ENCODE measurements at places on chromosomes 11 and 22.

GRCh38 chr11:109785714-109786113 is 307.5 kb upstream of the ZC3H12C start:
- DNase-seq: no peak

GRCh38 chr11:34585304-34585734 is 35.6 kb upstream of the EHF start:
- DNase-seq: no peak

DNA sequence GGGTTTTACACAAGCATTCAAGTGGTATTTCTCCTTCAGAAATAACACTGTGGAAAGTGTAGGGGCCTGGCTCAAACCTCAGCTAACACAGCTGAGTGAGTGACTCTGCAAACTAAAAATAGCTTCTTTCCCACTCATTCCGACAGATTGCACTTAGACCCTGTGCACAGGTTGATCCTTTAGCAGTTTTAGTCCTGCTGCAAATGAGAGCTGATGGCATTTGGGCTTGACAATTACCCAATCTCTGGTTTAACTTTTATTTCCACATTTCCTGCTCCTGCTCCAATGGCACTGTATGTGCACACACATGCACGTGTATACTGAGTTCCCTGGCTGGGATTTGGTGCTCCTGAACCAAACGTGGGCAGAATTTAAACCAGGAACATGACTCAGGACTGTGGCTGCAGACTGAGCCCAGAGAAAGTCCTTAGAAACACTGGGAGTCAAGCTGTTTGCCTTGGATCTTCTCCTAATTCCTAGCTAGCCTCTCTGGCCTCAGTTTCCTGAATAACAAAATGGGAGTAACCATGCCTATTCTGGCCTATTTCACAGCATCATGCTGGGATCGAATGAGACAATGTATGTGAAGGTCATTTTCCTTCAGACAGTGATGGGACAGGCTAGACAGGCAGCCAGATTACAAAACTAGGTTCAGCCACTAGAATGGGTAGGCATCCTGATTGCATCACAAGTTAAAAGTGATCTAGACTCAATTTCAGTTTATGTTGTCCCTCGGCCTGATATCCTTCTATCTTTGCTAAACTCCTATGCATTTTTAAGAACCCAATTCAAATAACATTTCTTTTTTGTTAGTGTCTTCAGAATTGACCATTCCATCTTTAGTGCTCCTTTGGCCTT is 58.2 kb downstream of the SERGEF start:
- DNase-seq: no peak

- no peak for DNase-seq
These were observed 411 bp upstream of the KIRREL3 start for GRCh38 chr11:127000981-127001380.

GRCh38 chr22:31250740-31251600 is 38.9 kb downstream of the LIMK2 start:
- DNase-seq: no peak

DNA sequence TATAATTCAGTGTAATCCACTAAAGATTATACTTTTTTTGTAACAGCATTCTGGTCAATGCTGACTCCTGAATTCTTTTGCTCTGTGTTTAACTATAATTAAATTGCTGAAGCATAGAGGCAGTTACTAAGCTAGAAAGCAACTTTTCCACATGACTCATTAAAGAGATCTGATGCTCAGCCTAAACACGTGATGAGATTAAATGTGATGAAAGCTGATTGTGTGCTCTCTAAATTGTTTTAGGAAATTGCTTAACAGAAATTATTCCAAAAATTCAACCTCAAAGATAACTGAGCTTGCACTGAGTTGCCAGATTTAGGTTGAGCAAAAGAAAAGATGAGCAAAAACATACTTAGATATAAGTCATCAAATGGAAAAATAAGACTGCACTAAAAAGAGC is 1033.6 kb downstream of the FAM181B start:
- DNase-seq: no peak

- DNase-seq: no peak
These were observed 1071.4 kb downstream of the JRKL start for GRCh38 chr11:97461044-97461880.

- DNase-seq: no peak
These were observed 3.6 kb downstream of the INCENP start for GRCh38 chr11:62127426-62127825.

DNA sequence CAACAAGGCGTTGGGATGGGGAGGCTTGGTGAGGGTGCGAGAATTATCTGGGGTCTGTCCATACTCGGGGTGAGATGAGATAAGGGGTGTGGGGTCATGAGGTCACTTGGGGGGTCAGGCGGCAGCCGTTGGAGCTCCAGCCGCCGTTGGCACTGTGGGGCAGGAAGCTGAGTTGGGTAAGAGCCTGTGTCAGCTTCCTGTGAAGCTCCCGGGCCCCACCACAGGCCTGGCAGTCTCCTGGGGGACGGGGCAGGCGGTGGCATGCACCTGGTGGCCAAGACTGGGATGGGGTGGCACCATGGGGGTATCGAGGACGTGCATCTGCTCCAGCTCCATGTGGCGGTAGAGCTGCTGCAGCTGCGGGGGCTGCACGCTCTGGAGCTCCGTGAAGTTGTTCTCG is 7.1 kb upstream of the MYBPC3 start:
- DNase-seq: no peak

DNA sequence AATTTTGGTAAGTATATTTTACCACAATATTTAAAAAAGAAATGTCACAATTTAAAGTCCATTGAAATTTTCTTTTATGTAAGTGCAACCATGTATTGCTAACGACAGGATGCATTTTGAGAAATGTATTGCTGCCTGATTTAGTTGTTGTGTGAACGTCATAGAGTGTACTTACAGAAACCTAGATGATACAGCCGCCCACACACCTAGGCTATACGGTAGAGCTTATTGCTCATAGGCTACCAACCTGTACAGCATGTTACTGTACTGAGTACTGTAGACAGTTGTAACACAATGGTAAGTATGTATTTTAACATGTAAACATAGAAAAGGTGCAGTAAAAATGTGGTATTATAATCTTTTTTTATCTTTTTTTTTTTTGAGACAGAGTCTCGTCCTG is 48.1 kb downstream of the CBL start:
- no peak for DNase-seq

DNA sequence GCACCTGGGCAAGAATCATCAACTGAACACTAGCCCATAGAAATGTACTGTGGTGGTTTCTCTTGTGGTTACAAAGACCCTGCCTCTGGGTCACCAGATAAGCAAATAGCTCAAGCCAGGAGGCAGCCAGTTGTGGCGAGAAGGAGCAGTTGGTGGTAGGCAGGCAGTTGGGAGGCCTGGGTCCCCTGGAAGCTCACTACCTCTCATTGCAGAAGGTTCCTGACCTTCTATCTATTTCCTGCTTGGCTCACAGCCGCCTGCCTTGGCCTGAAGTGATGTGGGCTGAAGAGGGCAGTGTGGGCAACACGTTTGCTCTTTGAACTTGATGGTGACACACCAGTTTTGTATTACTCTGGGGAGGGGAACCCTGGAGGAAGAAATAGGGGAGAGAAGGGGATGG is 34.7 kb downstream of the NECTIN1 start:
- no peak for DNase-seq

GRCh38 chr11:47886096-47886495 is 37.9 kb upstream of the NUP160 start:
- no peak for DNase-seq

DNA sequence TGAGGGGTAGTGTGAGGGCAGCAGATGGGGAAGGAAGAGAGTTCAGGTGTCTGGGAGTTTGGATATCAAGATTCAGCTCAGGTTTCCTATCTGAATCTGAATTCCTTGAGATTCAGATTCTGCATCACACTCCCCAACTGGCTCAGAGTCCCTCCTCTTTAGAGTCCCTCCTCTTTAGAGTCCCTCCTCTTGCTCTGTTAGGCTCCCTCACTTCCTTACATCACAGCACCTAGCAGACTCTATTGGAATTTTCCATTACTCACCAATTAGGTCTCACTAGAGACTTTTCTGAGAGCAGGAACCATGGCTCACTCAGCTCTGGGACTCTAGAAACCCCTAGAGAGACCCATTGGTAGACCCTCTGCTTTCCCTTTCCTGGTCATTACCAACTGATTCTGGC is 303.4 kb upstream of the SYN3 start:
- DNase-seq: no peak

DNA sequence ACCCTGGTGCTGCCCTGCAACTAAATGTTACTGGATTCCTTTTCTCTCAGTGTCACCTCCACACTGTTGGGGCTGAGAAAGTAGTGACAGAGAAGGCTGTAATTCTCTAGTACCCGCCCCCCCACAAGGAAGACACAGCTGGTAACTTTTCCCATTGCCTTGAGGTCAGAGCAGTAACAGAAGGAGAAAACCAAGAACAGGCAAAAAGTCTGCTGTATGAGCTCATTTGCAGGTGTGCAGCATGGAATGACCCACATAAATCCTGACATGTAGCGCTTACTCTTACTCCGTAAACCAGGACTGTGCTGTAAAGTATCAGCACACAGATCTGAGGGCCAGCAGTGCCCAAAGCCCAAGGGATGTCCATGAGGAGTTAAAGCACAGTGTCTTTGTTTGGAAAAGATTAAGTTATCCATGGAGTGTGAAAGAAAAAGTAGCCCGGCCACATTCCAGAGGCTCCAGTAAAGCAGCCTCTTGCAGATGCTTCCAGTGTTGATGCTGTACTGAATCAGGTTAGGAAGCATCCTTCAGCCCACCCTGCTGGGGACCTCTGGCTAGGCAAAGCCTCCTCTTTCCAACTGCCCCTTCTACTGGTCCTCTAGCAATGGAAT is 120.7 kb downstream of the PLEKHA7 start:
- no peak for DNase-seq

DNA sequence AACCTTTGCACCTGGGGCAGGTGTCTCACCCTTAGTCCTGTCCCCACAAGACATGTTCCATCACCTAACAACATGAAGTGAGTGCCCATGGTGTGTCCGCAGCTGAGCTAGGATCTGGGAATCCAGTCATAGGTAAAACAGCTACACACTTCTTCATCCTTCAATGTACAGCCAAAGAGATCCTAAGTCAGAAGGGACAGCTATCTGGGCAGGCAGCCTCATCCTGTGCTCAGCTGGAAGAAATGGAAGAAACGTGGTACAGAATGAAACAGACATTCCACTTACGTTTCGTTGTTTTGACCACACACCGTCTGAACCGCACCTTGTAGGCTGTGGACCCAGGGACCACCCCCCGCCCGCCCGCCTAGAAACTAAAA is 30.8 kb downstream of the PDGFB start:
- DNase-seq: no peak

DNA sequence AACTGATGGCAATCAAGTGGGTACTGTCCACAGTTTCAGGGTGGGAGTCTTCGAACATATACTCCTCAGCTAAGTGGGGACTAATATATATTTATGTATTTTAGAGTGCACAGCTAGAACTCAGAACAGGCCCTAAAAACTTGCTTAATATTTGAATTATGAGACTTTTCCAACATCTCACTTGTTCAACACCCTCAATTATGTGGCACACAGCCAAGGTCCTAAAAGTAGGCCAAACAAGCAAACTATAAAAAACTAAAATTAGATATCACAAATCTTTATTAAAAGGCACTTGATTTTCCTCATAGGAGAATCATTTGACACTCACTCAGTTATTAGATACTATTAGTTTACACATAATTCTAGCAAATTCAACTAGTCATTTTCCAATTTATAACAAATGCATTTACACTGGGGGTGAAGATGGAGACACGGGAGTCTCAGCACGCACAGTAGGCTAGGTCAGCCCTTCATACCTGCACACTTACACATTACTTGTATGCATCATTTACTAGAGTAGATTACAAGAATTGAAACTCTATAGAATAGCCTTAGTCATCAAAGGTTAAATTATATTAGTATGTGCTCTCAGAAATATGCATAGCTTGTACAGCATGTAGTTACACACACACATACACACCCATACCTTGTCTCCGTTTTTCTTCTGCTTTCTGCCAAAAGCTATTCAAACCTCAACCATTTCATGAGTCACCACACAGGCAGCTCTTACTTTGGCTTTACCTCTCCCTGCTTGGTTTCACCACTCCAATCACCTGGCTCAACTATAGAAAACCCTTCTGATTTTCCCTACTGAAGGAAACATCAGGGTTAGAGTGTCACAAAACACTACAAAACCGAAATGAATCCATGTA is 171.5 kb downstream of the SBF2 start:
- no peak for DNase-seq

DNA sequence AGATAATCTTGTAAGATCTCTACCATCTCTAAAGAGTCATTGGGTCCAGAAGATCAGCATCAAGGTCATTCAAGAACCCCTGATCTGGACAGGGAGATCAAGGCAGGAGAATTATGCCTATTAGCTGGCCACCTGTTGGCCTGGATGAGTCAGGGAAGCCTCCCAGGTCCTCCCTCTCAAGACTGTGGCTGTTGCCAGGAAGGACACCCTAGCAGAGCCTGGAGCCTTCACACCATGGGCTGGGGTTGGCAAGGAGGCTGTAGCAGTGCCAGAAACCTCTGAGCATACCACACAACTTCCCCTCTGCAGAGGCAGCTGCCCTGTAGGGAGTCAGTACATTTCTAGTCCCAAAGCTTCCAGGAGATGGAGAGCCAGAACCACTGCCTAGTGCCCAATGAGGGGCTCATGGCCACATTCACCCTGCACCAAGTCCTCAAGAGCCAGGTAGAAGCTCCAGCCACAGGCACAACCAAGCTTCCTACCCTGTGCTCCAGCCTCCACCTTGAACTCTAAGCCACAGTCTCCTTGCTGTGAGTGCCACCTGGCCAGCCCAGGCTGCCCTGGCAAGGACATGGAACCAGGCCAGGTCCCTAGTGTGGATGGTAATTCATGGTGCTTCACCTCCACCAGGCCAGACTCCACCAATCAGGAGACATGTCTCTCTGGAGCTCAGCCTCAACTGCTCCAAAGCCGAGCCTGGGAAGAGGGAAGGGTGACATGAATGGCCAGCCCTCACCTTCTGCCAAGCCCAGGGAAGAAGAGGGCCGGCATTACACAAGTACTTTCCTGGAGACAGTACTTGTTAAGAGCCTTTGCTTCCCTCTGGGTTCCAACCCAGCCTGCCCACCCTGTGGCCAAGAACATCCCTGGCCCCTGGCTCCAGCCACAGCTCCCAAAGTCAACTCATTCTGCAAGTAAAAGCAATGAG is 124.3 kb downstream of the BUD13 start:
- no peak for DNase-seq

DNA sequence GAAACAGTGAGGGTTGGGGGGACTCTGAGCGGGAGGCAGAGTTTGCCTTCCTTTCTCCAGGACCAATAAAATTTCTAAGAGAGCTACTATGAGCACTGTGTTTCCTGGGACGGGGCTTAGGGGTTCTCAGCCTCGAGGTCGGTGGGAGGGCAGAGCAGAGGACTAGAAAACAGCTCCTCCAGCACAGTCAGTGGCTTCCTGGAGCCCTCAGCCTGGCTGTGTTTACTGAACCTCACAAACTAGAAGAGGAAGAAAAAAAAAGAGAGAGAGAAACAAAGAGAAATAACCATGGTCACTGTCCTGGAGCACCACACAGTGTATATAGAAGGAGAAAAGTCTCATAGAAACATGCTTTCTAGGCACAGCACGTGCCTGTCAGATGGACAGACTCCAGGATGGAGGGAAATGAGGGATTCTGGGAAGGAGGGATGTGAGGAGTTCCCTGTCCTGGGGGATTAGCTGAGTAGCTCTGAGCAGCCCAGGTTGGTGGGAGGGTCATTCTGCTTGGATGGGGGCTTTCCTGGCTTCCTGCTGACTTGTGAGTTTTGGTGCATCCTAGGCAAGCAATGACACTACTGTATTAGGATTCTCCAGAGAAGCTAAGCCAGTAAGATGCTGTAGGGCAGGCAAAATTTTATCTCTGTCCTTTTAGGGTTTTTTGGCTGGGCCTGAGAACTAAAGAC is 3.1 kb downstream of the GSTP1 start:
- DNase-seq: no peak

GRCh38 chr11:69906453-69906907 is 87.3 kb upstream of the FGF3 start:
- DNase-seq: no peak
